Transverse colon (tissue), 4 donors: ENCODE measurements at places on chromosomes 12 and 14. TPM values are rescaled to one million over a fixed set of nuclear protein-coding genes. Genes with fewer than 3 reads are reported as not detected.

DNA sequence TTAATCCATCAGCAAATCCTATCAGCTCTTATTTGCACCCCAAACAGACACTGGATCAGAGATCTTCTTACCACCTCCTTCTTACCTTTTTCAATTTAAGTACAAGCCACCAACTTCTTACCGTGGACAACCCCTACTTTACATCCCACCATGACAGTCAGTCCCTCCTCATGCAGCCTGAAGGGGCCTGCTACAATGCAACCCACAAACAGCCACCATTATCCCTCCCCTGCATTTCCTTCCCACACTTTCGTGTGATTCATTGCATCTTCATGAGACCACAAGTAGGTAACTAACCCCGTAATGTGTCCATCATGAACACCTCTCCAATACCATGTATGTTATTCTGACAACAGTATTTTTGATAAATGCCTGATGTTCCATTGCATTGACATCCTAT is 108.6 kb downstream of the BCL11B start:
- H3K4me3 ChIP-seq: no peak overlapping the region
- H3K4me1 ChIP-seq: no peaks in the 10 kb centered on the region
- no peaks in the 10 kb centered on the region for H3K36me3 ChIP-seq
- no peaks in the 10 kb centered on the region for H3K27me3 ChIP-seq
- no peak for DNase-seq

DNA sequence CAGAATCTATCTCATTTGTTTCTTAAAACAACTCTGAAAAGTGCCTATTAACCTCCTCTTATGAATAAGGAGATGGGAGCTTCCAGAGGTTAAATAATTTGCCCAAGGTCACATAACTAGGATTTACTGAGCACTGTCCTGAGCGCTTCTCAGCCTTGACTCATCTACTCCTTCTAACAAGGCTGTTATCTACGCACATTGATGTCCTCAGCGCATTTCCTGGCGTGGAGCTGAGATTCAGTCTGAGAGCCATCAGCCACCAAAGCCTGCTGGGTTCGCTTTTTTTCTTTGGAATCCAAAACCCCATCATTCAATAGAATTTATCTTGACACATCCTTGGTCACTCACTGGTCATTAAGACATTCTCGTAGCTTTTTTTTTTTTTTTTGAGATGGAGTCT is 29.3 kb downstream of the AK7 start:
- no peak for DNase-seq
- no peaks in the 10 kb centered on the region for H3K4me1 ChIP-seq
- H3K27ac ChIP-seq: no peak overlapping the region
- no peaks in the 10 kb centered on the region for H3K36me3 ChIP-seq

OGFOD2 gene
- 36.0 TPM for total RNA-seq

DNA sequence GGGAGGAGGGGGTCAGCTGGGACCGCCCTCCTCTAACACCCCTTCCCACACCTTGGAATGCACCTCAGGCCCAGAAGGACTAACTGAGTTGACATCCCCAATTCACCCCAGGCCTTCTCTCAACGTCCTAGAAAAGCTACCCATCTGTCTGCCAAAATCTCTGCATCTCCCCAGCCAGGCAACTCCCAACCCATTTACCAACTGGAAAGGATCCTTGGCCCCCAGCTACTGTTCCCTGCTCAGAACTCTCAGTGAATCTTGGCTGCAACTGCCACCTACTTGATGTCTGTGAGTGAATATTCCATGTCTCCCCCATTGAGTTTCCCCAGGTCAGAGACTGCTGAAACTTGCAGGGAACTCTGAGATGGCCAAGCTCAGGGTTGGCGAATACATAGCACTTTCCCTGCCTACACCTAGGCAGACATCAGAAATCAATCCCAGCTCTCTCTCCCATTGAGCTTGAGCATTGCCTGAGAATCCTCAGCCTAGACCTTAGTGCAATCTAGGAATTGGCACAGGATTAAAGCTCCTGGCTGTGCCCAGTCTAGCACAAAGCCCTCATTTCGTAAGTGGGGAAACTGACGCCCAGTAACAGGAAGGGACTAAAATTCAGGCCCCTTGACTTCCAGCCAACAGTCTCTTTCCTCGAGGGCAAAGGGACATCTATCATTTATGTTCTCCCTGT is 71.9 kb upstream of the NCOR2 start:
- H3K4me1 ChIP-seq: peaks cover 19% of the 10 kb centered on the region
- no peaks in the 10 kb centered on the region for H3K27me3 ChIP-seq
- H3K36me3 ChIP-seq: no peaks in the 10 kb centered on the region
- no peak overlapping the region for H3K4me3 ChIP-seq
- no peak for DNase-seq
- no peak overlapping the region for H3K27ac ChIP-seq

KLRG1 gene
- total RNA-seq: not detected

DNA sequence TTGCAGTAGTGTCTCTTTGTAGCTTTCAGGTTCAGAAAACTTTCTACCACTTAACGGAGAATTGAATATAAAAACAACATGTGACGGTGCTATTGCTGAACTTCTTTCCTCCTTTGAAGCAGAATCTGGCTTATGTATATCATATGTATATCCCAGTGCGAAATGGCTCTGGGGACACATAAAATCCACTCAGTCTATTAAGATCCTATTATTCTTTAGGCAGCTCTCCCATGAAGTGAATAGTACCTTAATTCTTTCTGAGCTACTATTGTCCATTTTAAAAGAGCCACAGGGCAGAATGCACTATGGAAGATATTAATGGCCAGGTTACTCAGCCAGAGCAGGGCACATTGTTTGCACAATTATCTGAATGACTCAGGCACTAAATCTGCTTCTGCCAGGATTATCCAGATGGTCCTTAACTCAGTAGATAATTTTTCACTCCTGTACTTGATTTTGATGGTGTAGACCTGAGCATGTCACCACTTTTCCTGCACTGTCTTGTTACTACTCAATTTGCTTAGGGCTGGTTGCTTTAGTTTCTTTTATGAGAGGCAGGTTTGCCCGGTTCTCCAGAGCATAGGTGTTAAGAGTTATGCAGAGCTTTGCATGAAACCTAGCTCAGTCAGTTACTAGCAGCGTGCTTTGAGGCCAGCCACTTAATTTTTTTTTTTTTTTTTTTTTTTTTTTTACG is 5.5 kb downstream of the CNTN1 start:
- H3K36me3 ChIP-seq: no peaks in the 10 kb centered on the region
- H3K4me3 ChIP-seq: no peak overlapping the region
- DNase-seq: no peak
- H3K4me1 ChIP-seq: no peaks in the 10 kb centered on the region
- H3K27me3 ChIP-seq: peaks cover 18% of the 10 kb centered on the region
- no peak overlapping the region for H3K27ac ChIP-seq

SMIM41 gene
- 0.64 TPM for total RNA-seq

RASAL1 gene
- 1.9 TPM for total RNA-seq

DNA sequence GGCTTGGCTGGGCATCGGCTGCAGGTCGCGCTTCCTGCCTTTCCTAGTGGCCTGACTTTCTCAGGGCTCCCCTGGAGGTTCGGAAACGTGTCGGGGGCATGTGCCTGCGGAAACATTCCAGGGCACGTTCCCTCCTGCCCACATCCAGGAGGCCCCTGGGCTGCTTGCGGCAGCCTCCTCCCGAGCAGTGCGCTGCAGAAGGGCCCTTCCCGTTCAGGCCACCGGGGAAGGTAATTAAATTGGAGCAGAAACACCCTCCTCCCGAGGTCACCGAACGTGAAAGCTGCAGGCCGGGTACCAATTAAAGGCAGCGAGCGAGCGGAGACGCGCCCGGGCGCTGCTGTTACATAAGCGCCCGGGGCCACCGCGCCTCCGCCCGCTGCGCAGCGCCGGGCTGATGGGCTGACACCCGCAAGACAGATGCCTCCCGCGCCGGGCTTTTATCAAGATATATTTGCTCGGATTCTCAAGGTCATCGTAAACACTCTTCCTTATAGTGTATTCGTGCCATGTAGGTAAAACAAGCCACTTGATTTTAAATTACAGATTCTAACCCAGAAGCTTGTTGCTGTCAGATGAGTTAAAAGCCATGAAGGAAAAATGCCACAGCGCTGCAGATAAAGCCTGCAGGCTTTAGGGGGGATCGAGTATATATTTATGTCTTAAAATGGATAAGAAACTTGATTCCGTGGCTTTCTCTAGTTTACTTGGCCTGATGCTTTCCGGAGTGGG is 31.4 kb downstream of the SSPN start:
- peak overlapping the region; percentile 34 for H3K4me3 ChIP-seq
- DNase-seq: peak; percentile 40
- H3K4me1 ChIP-seq: peaks cover 5% of the 10 kb centered on the region
- H3K27me3 ChIP-seq: peaks cover 13% of the 10 kb centered on the region
- H3K27ac ChIP-seq: peak overlapping the region; percentile 66

FAM161B gene
- total RNA-seq: 2.4 TPM

RDH5 gene
- total RNA-seq: 51.4 TPM

DNA sequence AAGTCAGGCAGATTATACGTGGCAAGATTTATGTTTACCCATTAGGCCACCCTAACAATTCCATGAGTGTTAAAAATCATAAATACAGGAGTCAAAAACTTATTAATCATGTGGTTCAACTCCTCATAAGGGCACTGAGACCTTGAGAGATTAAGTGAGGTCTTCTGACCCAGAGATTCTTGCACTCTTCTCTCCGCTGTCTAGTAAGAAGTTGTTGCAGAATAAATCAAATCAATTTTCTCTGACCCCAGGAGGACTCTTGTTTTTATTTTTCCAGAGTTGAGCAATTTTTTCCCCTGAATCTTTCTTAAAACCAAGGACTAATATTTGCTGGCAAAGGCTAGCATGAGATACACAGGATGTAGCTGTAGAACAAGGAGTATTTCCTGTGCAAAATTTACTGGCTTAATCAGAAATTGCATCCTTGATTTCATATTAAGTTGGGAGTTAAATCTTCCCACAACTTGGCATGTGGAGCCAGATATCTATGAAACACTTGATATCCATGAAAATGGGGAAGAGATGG is 90.9 kb upstream of the PTHLH start:
- H3K27ac ChIP-seq: no peak overlapping the region
- no peak overlapping the region for H3K4me3 ChIP-seq
- no peak for DNase-seq
- no peaks in the 10 kb centered on the region for H3K27me3 ChIP-seq
- H3K36me3 ChIP-seq: no peaks in the 10 kb centered on the region
- H3K4me1 ChIP-seq: no peaks in the 10 kb centered on the region

- H3K27ac ChIP-seq: no peak within 1 kb of the TSS
- no peaks in the 10 kb centered on the region for H3K36me3 ChIP-seq
- no peak within 1 kb of the TSS for H3K4me3 ChIP-seq
- DNase-seq: no peak
These were observed at the start of gene NR1H4 for GRCh38 chr12:100473716-100474150. Gene NR1H4, plus strand, starts transcription at chr12:100473866. Its CDS starts 19,458 bp downstream, at chr12:100493324.

DNA sequence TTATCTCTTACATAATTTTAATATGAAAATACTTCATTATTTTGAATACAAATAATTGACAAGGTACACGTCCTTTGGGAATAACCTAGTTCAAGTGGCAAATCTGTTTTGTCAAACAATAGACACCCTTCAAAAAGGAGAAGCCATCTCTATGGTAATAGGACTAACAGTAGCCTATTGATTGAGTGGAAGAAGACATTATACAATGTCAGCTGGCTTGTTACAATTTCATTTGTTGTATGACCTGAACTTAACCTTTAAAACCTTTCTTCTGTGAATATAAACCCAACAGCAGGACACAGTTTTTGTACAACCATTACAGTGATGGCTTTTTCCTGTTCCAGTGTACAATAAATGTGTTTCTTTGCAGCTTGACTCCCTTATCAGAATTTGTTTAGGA is 8.1 kb downstream of the TMEM260 start:
- H3K27ac ChIP-seq: no peak overlapping the region
- no peaks in the 10 kb centered on the region for H3K36me3 ChIP-seq
- no peak for DNase-seq
- H3K4me3 ChIP-seq: no peak overlapping the region
- H3K4me1 ChIP-seq: no peaks in the 10 kb centered on the region

CD163L1 gene
- total RNA-seq: 0.20 TPM
